ENCODE measurements at places on chromosomes 1 and 21. TPM values are rescaled to one million over a fixed set of nuclear protein-coding genes. Genes with fewer than 3 reads are reported as not detected.
A peak's percentile ranks its signal among the peaks of the same experiment; 100 is the strongest.

DNA sequence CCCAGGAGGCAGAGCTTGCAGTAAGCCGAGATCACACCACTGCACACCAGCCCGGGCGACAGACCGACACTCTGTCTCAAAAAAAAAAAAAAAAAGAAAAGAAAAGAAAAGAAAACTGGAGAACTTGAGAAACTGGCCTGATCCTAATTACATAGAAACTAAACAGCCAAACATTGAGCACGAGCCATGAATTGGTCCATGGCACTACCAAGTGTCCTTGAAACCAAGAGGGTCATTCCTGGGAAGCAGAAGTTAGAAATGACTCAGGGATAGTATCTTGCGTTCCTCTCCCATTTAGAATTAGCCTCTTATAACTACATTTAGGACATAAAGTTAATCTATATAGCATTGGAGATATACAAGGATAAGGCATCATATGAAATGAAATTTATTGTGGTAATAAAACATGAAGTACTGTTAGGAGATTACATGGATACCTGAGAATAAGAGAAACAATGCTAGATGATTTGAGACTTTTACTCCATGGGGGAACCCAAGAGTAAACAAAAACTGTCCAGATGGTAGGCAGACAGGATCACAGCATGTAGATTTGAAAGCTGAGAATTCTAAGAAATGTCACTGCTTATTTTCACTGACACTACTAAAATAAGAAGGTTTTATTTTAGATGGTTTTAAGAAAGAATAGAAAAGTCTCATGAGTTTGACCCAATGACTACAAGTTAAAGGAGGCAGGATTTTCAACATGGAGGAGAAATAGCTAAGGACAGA lies 39.5 kb upstream of the CPLANE2 start:
- DNase-seq: no peak

GRCh38 chr1:201882665-201883132 lies 6.0 kb upstream of the SHISA4 start:
- peak; percentile 68 for DNase-seq

GRCh38 chr1:199009447-199009846 lies 370.6 kb downstream of the PTPRC start:
- DNase-seq: no peak

GRCh38 chr21:39159342-39160063 lies 23.7 kb downstream of the PSMG1 start:
- DNase-seq: no peak

- DNase-seq: no peak
Observed at GRCh38 chr1:51385776-51386175, 55.4 kb upstream of the TTC39A start.

DNA sequence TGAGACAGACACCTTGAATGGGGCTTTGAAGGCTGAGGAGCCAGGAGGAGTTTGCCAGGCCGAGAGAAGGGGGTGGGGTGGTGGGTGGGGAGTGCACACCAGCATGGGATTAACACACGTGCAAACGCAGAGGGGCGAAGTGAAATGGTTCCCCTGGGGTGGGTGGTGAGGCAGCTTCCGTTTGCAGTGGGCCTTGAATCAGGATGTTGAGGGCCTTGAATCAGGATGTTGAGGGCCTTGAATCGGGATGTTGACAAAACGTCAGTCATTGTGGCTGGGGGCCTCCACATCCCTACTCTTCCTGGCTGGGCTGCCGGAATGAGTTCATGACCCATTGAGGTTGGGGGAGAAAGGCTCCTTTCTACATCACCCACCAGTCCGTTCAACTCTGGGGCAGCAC lies 16.6 kb downstream of the LDLRAP1 start:
- no peak for DNase-seq

DNA sequence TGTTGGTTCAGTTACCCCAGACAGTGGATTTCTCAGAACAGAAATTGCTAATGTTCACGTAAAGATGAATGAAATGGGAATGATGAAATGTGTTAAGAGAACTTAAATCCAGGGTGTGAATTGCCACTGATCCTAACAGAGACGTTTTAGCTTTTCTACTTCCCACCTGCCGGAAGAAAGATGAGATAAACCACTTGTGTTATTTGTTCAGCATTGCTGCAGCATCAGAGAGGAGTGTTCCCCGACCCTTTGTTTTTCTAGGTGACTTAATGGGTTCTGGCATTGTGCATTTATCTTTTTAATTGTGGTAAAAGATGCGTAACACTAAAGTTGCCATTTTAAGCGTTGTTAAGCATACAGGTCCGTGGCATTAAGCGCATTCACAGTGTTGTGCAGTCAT lies 122.3 kb downstream of the GALNT2 start:
- DNase-seq: no peak

DNA sequence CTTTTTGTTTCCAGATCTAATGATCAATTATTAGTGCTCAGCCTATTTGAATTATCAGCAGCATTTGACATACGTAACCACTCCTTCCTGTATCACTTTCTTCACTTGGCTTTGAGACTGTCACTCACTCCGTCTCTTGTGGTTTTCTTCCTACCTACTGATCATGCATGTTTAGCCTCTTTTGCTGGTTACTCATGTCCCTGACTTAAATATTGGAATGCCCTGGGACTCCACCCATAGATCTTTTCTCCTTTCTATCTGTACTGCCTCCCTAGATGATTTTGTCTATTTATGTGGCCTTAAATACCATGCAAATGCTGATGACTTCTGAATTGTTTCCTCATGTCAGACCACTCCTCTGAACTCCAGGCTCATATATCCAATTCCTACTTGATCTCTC lies 57.7 kb upstream of the PDE4B start:
- no peak for DNase-seq

GRCh38 chr1:207941665-207942064 lies 30.7 kb upstream of the CD34 start:
- no peak for DNase-seq

- no peak for DNase-seq
Observed at GRCh38 chr1:151936653-151937052, 27.3 kb upstream of the THEM4 start.

- no peak for DNase-seq
Observed at GRCh38 chr1:77288275-77288674, 6.5 kb downstream of the AK5 start.

DNA sequence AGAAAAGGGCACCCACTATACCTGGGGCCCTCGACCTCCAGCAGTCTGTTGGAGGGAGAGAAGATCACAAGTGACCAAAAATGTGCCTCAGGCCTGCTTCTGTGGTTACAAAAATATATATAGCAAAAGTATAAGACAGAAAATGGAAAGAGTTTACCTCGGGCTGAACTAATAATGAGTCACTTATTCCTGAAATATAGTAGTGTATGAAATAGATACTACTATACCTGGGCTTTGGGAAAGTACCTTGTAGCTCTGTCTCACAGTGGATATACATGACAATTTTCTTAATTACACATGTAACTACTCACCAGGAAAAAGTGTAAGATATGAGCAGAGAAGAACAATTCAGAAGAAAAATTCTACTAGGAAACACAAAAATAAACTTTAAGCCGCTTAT lies 7.3 kb upstream of the APCS start:
- DNase-seq: no peak

DNA sequence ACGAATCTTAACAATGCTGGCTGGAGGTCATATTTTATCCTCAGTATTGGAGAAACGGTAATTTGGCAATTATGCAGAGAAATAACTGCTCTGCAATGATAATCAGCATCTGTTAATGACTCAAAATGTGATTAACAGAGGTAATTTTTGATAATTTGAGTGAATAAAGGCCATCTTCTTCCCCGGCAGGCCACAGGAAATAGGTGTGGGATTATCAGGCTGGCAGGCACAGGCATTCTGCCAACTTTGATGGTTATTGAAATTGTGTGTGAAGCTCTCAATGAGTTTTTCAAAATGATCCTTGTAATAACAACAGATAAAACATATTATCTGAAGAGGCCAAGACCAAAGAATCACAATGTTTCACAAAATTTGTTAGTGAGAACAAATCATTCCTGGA lies 309.0 kb downstream of the PTGER3 start:
- no peak for DNase-seq

DNA sequence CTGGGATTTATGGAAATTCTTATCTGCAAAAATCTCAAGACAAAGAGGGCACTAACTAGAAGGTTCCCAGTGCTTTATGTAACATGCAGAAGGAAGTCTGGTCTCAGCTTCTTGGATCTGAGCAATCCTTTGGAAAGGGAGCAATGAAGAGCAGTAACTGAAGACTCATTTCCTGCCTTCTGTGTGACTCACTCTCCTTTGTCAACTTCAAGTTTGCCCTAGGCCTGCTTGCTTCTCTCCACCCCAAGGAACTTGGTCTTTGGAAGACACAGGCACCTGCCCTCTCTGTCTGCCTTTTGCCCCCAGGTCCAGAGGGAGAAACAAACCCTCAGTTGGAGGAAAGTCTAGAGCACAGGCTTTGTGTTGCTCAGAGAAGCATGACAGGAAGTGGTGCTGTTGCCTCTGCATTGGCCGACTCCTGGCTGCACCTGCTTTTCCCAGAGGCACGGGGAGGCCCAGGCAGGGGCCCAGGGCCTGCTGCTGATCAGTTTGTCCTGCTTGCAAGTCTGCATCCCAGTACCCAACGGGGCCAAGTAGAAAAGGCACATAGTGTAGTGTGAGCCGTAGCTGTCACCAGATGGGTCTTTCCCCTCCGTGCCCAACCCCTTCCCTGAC lies 137.2 kb downstream of the DHRS3 start:
- peak; percentile 70 for DNase-seq

GRCh38 chr1:5402618-5403017 lies 589.6 kb downstream of the NPHP4 start:
- no peak for DNase-seq

- no peak for DNase-seq
Observed at GRCh38 chr1:219568733-219569132, 44.2 kb downstream of the ZC3H11B start.

- DNase-seq: no peak
Observed at GRCh38 chr1:16165073-16165364, 9.2 kb upstream of the EPHA2 start.

GRCh38 chr1:239011382-239011781 lies 375.0 kb upstream of the CHRM3 start:
- DNase-seq: no peak

GRCh38 chr1:2098839-2099785 lies 48.9 kb downstream of the PRKCZ start:
- DNase-seq: no peak

DNA sequence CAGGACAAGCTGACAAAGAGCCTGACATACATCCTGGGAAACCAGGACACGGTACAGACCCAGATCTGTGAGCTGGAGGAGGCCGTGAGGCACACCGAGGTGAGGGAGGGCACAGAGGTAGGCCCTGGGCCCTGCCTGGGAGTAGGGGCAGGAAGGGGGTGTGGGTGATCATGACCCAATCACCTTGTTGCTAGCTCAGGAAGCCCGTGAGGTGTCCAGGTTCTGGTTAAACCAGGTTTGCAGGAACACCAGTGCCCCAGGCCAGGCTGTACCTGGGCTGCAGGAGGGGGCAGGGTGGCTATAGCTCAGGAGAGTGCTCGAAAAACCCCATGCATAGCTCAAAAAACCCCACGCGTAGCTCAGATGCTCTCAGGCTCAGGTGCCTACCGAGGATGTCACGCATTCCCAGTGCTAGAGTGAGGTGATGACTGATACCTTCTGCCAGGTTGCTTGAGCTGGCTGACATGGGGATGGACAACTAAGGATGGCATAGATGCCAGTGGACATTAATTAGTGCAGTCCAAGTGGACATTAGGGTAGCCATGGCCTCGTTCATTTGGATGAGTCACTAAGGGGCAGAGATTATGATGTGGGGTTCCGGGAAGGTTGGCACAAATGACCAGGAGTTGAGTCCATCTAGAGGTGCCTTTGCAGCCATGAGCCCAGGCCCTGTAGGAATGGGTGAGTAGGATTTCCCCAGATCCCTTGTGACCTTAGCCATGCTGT lies 3.7 kb downstream of the TRIM46 start:
- DNase-seq: no peak

DNA sequence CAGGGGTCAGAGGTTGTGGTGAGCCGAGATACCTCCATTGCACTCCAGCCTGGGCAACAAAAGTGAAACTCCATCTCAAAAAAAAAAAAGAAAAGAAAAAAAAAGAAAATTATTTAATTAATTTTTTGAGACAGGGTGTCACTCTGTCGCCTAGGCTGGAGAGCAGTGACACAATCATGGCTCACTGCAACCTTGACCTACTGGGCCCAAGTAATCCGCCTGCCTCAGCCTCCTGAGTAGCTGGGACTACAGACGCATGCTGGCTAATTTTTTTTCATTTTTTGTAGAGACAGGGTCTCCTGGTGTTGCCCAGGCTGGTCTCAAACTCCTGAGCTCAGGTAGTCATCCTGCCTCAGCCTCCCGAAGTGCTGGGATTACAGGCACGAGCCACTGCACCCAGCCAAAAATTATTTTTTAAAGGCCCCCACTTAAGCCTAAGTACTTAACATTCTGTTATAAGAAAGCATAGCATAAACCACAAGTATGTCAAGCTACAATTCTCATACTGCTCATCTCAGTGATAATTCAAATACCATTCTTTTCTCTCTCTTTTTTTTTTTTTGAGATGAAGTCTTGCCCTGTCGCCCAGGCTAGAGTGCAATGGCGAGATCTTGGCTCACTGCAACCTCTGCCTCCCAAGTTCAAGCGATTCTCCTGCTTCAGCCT lies 19.9 kb downstream of the NUCKS1 start:
- DNase-seq: no peak

GRCh38 chr1:54835131-54835898 lies 34.2 kb upstream of the TTC22 start:
- DNase-seq: no peak

DNA sequence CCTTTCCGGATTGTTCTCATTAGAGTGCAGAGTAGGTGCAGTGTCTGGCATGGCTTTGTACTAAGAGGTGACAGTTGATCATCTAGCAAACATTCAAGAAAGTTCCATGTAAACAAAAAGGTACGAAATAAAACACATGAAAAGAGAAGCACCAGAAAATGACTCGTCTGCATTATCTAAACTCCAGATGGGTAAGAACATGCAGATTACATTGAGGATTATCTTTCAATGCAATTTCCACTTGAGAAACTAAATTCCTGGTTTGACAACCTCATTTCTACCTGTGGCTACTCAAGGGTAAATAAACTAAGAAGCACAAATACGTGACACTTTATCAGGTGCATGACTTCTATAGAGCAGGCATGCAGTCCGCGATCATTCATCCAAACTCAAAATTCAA lies 17.6 kb downstream of the SLC30A10 start:
- DNase-seq: no peak

GRCh38 chr1:47712596-47713299 lies 274.9 kb downstream of the FOXD2 start:
- DNase-seq: no peak

OPTC gene
- total RNA-seq: not detected

PLPP3 gene
- total RNA-seq: 11.1 TPM

ZNF648 gene
- not detected for total RNA-seq

RHCE gene
- not detected for total RNA-seq

OR2L3 gene
- not detected for total RNA-seq

NBPF9 gene
- 17.1 TPM for total RNA-seq

HSD3B1 gene
- total RNA-seq: not detected

SDHC gene
- 67.9 TPM for total RNA-seq

LMOD1 gene
- not detected for total RNA-seq

GBP7 gene
- total RNA-seq: not detected

Measured in NCI-H460 (cell line).